Frontal cortex (tissue), 4 donors: ENCODE measurements at places on chromosomes 6 and 20. TPM values are rescaled to one million over a fixed set of nuclear protein-coding genes. Genes with fewer than 3 reads are reported as not detected.

DNA sequence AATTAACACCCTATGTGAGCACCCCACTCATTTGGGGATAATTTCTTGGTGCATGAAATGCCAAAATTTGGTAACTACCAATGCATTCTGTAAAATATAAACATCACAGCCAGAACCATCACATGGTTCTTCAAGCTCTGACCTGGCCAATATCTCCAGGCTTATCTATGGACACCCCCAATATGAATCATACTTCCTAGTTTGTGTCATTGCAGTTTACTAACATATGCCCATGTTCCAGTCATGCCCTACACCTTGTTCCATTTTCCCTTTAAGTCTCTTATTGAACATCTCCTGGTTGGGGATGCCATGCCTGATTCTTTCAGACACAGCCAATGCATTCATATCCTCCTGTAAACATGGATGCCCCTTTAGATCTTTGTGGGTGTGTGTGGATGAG, 572.8 kb upstream of the BTBD3 start:
- no peak for DNase-seq

DNA sequence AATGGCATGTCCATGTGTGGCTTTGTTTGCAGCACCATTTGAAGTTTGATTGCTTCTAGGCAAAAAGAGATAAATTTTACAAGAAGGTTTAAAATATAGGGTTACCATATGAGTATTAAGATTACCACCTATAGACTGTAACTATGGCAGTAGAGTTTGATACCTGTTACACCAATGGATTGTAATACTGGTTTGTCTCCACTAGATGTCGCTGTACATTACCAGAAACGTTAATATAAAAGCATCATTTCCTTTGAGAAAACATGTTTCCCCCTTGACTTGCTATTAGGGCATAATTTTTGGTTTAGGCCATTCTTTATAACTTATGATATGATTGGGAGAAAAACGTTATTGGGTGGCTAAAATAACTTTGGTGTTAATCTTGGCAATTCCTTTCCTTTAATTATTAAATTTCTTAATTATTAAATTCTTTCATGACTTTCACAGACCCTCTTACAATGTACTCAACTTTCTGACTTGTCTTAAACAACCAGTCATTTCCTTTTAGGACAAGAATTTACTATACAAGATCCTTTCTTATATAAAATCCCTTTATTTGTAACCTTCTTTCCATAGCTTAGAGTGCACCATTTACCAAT, 42.8 kb downstream of the HLA-DPB1 start:
- peak; percentile 52 for DNase-seq

- DNase-seq = no peak
Measured at GRCh38 chr6:7773914-7774313, 48.0 kb downstream of the BMP6 start.

DNA sequence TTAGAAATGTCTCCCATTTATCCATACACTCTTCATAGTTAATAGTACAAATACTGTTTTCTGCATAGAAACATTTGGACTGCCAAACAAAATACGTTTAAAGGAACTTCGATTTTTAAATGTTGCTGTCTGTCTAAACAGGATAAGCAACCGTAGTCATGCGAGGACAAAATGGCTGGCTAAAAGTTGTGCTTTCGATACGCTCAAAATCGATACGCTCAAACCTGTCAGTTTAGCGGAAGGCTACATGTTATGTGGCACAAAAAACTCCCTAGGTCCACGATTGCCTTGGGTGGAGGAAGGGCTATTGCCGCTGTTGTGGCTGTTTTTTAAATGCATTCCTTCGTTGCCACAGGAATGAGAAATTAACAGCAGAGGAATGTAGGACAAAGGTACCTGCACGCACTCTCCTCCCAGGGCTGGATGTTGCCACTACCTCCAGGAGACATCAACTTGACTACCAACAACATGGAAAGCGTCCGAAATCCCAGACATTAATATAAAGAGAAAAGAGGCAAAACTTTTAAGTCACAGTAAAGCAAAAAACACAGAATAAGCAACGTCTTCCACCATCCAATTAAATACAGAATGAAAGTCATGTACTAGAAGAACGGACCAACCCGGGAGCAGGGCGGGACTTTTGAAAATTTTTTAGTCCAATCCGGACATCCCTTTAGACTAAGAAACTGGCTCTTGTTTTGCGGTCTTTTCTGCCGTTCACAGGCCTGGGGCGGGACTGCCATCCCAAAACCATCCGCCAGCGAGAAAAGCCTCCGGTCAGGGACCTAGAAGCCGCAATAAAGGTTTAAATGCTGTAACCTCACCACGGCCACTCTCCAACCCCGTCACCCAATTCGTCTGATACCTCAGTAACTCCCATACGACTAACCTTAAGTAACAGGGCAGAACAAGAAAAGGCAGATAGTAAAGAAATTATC, 32.2 kb upstream of the HFE start:
- peak; percentile 41 for DNase-seq

GRCh38 chr6:62283365-62283764, 2.7 kb downstream of the KHDRBS2 start:
- no peak for DNase-seq

- DNase-seq = no peak
Measured at GRCh38 chr6:131867744-131868143, 59.9 kb downstream of the ENPP1 start.

Gene KIFC1
- 4.1 TPM for total RNA-seq
